Breast epithelium (tissue), 4 donors: ENCODE measurements at places on chromosomes 12 and 14. TPM values are rescaled to one million over a fixed set of nuclear protein-coding genes. Genes with fewer than 3 reads are reported as not detected.

Gene CREBL2
- 84.2 TPM for total RNA-seq

Gene CLEC2A
- total RNA-seq, result not detected

- DNase-seq, result no peak
Observed at GRCh38 chr12:124624823-124625222, 57.4 kb upstream of the NCOR2 start.

DNA sequence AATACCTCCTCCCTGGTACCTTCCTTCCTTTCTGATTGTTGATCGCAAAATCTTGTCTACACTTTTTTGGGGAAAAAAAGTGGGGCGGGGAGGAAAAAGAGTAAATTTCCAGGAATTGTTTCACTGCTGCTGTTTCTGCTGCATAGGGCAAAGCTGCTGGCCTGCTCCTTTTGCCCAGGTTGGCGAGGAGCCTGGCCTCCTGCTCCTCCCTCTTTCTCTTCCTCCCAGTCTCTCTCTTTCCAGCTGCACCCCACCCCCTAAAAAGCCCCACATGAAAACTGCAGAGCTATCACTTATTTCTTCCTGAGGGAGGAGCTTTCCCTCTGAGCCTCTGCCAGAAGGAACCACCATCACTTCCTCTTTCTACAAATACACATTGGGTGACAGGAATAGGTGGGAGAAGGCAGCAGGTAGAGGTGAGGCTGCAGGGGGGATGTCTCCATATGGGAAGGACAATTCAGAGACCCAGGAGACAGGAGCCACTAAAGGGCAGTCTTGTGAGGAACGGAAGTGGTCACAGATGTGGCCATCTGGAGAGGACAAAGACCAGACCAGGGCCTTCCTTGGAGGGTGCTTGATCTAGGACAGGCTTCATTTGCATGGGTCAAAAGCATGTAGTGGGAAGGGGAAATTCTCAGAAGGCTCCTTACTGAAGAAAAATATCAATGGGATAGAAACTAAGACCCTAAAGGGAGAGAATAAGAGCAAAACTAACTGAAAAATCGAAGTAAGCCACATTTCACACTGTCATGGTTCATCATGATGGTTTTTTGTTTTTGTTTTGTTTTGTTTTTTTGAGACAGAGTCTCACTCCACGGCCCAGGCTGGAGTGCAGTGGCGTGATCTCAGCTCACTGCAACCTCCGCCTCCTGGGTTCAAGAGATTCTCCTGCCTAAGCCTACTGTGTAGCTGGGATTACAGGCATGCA lies 14.8 kb downstream of the ZBTB39 start:
- no peak for DNase-seq

DNA sequence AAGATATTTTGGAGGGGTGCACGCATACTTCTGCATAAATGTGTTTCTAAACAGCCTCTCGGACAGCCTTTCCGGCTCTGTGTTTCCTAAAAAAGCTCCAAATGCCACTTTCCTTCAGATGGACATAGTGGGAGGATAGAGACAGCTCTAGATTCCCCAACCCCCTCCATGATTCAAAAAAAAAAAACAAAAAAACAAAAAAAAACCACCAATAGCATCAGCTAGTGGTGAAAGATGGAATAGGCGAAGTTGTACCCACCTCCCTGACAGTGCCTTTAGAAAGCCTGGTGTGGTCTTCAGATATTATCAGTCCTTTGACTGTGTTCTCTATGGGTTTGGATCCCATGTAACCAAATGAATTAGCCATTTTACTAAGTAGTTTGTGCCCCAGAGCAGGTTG lies 94.1 kb downstream of the PHETA1 start:
- no peak for DNase-seq

DNA sequence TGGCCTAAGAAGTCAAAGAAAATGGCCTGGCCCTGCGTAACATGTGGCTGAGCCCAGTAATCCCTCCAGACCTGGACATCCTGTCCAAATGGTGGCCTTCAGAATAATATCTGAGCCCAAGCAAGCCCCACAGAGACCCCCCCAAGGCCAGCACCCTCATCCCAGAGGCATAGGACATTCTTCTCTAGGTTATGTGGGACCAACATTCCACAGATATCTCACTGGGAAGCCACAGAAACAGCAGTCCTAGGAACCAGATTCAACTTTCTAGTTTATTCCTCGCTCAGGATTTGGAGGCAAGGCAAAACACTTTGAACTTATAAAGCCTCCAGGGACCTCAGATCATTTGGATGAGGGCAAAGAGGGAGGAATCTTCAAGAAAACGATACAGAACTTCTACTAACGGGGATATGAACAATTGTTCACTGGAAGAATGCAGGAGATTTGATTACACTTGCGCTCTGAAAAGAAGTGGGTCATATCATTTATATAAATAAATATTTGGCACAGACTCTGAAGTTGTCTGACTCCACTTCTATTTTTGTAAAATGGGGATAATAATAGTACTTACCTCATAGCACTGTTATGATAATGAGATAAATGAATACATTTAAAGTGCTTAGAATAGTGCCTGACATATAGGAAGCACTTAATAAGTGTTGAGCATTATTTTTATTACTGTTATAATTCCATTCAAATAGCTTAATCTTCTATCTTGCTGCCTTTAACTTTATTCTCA lies 171.5 kb downstream of the NUAK1 start:
- no peak for DNase-seq

GRCh38 chr12:26295001-26295400 lies 99.6 kb downstream of the SSPN start:
- no peak for DNase-seq

DNA sequence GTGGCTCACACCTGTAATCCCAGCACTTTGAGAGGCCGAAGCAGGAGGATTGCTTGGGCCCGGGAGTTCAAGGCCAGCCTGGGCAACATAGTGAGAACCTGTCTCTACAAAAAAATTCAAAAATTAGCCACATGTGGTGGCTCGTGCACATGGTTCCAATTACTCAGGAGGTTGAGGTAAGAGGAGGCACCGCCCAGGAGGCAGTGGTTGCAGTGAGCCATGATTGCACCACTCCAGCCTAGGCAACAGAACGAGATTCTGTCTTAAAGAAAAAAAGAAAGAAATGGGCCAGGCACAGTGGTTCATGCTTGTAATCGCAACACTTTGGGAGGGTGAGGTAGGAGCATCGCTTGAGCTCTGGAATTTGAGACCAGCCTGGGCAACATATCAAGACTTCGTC lies 33.5 kb downstream of the MAP1LC3B2 start:
- no peak for DNase-seq

DNA sequence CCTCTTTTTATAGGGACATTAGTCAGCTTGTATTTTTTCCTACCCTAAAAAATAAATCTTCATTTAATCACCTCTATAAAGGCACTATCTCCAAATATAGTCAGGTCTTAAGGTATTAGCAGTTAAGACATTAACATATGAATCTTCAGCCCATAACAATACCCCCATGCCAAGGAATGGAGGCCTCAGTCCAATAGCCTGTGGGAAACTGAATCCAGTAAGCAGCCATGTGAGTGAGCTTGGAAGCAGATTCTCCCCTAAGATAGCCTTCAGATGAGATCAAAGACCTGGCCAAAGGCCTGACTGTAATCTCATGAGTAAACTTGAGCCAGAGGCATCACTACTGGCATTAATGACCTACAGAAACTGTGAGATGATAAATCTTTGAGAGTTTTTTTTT lies 232.1 kb upstream of the SYT10 start:
- DNase-seq, result no peak

DNA sequence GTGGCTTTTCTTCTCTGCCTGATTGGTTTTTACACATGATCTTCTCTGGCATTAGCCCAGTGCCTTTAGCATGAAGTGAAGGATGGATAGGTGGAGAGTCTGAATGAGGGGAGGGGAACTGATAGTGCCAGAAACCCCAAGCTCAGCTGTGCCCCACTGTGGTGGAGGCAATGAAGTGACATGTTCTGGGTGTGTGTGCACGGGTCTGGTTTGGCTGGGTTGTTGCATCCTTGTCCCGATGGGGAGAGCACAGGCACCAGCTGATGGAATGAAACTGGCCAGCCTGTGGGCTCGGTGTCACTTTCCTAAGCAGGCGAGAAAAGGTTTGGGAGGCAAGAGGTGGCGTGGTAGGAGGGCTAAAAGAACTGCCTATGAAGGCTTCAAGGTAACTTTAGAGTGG lies 65.3 kb downstream of the CACNA1C start:
- DNase-seq, result no peak

GRCh38 chr14:24126939-24127338 lies 3.5 kb upstream of the FITM1 start:
- DNase-seq, result no peak

GRCh38 chr12:27966870-27967269 lies 5.7 kb downstream of the PTHLH start:
- no peak for DNase-seq
